ENCODE measurements at places on chromosomes 2 and 18.

DNA sequence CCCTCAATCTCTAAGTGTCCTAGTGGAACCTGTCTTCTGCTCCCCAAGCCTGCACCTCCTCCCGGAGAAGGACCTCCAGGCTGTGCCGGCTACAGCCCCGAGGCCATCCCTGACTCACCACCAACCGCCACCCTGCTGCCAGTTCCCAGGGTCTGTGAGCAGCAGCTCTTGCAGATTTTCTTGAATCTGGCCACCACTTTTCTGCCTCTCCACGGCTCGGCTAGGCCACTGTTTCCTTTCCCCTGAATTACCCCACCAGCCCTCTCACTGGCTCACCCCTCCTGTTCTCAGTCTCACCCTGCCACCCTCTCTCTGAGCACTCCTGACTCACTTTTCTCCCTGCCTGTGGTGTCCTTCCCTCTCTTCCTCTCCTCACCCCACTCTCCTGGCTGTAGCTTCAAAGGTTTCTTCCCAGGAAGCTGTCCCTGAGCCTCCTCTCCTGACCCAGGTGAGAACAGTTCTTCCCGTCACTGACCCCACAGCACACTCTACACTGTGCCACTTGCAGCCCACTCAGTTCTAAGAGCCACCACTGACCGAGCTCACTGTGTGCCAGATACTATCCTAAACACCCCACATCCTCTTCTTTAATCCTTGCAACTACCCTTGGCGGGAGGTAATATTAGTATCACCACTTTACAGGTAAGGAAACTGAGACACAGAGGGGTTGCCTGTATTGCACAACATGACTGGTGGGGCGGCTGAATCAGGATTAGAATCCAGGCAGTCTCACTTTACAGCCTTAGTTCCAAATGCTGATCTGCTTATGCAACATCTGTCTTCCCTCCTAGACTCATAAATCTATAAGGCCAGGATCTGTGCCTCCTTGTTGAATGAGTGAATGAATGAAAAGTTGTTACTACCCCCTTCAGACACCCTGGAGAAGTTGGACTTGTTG lies 111.6 kb downstream of the SMAD7 start:
- no peak for DNase-seq

- DNase-seq = no peak
These were observed 13.8 kb upstream of the SLC25A52 start for GRCh38 chr18:31774477-31774785.

GRCh38 chr2:66693076-66693965 lies 258.4 kb downstream of the MEIS1 start:
- DNase-seq = no peak

- DNase-seq = no peak
These were observed 15.4 kb downstream of the NCKAP5 start for GRCh38 chr2:133552821-133553220.

DNA sequence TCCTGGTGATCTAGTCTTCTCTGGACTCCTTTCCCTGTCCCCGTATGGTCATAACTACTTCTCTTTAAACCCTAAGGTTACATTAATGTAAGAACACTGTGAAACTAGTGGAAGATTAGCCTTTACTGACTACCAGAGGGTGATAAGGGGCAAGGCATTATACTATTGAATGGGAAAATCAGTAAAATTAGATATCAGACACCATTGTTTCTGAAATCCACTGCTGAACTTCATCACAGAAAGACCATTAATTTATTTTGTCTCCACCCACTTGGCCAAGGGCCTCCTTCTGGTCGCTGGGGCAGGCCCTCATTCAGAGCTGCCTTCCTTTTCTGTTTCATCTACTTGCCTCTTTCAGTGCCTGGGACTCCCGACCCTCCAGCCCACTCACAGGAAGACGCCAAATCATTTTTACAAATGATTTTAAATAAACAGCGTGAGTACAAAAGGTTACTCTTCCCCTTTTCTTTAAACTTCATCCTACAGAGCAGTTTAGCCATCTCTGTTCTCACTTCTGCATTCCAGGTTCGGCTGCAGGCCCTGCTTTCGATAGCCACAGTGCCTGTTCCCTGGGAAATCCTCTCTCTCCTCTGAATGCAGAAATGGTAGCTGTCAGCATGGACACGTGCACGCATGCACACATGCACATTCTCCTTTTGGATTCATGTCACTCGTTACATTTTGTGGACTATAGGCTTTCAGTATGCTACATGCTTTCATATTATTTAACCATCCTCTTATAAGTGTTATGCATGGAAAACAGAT lies 70.3 kb upstream of the DOCK10 start:
- no peak for DNase-seq

DNA sequence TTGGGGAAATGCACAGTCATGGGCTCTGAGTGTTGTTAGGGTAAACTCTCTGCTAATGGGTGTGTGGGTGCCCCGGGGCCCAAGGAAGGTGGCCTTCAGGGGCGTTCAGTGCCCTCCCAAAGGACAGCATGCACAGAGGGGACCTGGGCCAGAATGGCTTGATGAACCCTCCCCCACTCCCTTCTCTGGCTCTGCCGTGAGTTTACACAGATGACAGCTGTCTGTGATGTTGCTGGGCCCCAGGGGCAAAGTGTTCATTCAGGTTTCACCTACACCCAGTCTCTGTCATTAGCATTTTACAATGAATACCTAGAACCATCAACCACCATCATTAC lies 3.2 kb downstream of the NPPC start:
- DNase-seq = no peak

- DNase-seq = no peak
These were observed 142.7 kb downstream of the DYSF start for GRCh38 chr2:71596011-71596410.

GRCh38 chr2:239869272-239870155 lies 155.6 kb downstream of the NDUFA10 start:
- DNase-seq = no peak

GRCh38 chr2:141103216-141103615 lies 1027.6 kb downstream of the LRP1B start:
- no peak for DNase-seq

- no peak for DNase-seq
These were observed 28.4 kb upstream of the PTMA start for GRCh38 chr2:231679908-231680284.

GRCh38 chr2:238225911-238226697 lies 13.7 kb downstream of the HES6 start:
- no peak for DNase-seq

GRCh38 chr2:173175222-173175621 lies 99.6 kb downstream of the MAP3K20 start:
- no peak for DNase-seq

GRCh38 chr2:160077912-160078810 lies 15.7 kb upstream of the PLA2R1 start:
- no peak for DNase-seq

Measured in T-helper 22 cell (primary cell).